ENCODE measurements at places on chromosomes 7 and 10.

DNA sequence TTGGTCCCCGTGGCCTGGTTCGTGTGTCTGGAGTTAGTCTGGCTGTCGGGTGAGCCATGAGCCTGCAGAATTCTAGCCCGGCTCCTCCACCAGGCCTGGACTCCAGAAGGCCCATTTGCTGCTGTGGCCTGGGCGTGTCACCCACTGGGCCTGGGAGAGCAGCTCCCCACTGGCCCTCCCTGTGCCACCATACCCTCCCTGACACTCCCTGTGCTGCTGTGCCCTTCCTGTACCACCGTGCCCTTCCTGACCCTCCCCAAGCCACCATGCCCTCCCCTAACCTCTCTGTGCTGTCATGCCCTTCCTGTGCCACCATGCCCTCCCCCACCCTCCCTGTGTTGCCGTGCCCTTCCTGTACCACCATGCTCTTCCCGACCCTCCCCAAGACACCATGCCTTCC, 39.1 kb upstream of the DIP2C start:
- no peak for DNase-seq

- no peak for DNase-seq
Measured at GRCh38 chr10:98320486-98321185, 52.6 kb upstream of the LOXL4 start.

GRCh38 chr10:13388478-13389230, 40.6 kb upstream of the SEPHS1 start:
- no peak for DNase-seq

DNA sequence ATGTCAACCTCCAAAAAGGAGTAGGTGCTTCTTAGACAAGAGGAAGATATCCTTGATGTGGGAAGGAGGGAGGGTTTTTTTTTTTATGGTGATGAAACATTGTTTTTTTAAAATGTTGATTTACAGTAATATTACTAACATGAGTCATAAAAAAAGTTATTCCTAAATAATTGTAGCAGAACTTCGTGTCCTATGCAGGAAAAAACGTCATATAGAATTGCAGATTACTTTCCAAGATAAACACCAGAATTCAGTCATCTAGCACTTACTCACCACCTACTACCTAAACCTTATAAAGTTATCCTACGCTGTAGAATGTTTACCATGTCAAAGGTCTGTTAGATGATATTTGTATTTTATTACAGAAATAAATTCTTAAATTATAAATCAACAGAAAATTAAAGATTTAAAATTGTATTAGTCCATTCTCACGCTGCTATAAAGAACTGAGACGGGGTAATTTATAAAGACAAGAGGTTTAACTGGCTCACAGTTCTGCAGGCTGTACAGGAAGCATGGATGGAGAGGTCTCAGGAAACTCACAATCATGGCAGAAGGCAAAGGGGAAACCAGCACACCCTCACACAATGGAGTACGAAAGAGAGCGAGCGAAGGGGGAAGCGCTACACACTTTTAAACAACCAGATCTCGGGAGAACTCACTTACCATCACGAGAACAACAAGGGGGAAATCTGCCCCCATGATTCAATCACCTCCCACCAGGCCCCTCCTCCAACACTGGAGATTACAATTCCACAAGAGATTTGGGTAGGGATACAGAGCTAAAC, 105.2 kb upstream of the NEBL start:
- no peak for DNase-seq

GRCh38 chr10:63204667-63205391, 71.7 kb downstream of the NRBF2 start:
- no peak for DNase-seq

- no peak for DNase-seq
Measured at GRCh38 chr7:40008223-40008815, 58.3 kb downstream of the CDK13 start.

- DNase-seq, result no peak
Measured at GRCh38 chr10:102241032-102241443, 274 bp downstream of the PITX3 start.

- DNase-seq, result no peak
Measured at GRCh38 chr10:59991117-59991516, 84.8 kb upstream of the CCDC6 start.

- no peak for DNase-seq
Measured at GRCh38 chr10:102610441-102610887, 33.8 kb upstream of the TRIM8 start.

DNA sequence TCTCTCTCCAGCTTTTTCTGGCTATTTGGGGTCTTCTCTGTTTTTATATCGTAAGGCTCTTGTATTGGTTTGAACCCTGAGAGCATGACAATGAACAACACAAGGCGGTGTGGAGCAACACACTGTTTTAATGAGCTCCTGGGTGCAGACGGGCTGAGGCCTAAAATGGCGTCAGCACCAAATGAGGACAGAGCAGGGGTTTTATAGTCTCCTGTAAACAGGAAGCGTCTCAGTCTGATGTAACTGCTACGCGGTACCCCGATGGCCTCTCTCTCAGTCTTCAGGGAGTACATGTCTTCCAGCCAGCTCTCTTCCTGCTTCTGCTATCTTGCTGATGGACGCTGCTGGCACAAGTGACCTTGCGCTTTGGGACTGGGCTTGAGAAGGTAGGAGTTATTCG, 95.9 kb upstream of the CCDC71L start:
- no peak for DNase-seq

- DNase-seq, result no peak
Measured at GRCh38 chr10:116787053-116787659, 44.8 kb upstream of the HSPA12A start.

- no peak for DNase-seq
Measured at GRCh38 chr10:15931376-15931775, 71.1 kb upstream of the MINDY3 start.

GRCh38 chr7:103524042-103524907, 78.3 kb upstream of the SLC26A5 start:
- no peak for DNase-seq

GRCh38 chr7:42686594-42687156, 225.2 kb downstream of the C7orf25 start:
- no peak for DNase-seq
